Activated CD4-positive, CD25-positive, alpha-beta regulatory T cell treated with anti-CD3 and anti-CD28 coated beads, Interleukin-2, amount 50 U/mL, for 72 hours (primary cell): ENCODE measurements at places on chromosomes 2 and 18.
A peak's percentile ranks its signal among the peaks of the same experiment; 100 is the strongest.

- DNase-seq = no peak
Observed at GRCh38 chr2:240368781-240369331, 66.6 kb upstream of the GPC1 start.

DNA sequence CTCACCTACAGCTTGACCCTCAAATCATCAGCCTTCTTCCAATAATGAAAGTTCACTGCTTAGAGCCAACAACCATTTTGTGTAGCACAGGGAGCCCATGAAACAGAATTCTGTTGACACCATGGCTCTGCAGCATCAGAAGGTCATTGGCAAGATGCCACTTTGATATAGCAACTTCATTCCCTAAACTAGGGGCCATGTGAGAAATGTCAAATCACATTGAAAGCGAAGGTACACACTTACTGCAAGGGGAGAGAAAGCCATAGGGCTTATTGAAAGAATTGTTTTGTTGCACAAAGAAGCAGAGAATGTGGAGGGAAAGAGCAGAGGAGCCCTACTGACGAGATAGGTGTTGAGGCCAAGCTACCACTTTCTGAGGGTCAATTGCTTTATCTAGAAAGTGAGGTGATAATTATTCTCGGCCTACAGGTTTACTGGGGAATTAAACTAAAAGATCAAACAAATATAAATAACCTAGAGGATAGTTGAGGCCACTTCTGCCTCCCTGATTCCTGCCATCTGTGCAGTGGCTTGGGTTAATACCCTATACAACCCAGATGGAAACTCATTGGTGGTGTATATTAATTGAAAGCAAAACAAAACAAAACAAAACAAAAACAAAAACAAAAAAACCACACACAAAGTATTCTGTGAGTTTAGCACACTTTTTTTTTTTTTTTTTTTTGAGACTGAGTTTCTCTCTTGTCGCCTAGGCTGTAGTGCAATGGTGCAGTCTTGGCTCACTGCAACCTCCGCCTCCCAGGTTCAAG lies 5.9 kb upstream of the ABCA12 start:
- DNase-seq = no peak

- DNase-seq = no peak
Observed at GRCh38 chr2:177551989-177552421, 159.4 kb downstream of the AGPS start.

- DNase-seq = peak; percentile 64
Observed at GRCh38 chr2:100610381-100610831, 47.6 kb downstream of the PDCL3 start.

GRCh38 chr2:200220251-200220650 lies 86.2 kb upstream of the SPATS2L start:
- no peak for DNase-seq

- DNase-seq = no peak
Observed at GRCh38 chr2:42908518-42909200, 116.3 kb upstream of the HAAO start.

DNA sequence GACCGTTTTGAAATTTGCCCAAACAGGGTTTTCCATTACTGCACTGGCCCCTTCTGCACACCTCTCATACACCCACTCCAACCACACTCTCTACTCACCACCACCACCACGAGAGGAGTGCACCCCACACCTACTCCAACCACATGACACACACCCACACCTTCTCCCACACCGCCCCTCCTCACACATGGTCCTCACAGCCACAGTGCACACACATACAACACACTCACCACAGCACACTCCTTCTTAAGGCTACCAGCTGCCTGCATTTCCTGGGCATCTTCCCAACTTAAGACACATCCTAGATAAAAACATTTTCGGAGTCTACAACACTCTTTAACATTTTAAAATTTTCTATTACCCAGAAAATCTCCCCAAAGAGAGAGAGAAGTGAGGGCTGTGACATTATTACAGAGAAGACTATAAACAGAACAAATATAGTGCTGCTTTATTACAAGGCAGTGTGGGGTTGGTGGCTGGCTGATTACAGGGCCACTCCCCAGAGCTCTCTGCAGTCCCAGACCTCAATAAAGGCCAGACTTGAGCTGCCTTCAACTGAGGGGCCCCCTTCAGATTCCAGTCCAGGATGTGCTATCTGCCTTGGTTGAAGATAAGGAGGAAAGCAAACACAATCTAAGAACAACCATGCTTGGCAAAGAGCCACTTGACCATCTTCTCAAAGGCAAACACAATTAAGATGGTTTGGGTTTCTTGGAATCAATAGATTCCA lies 36.1 kb downstream of the NHEJ1 start:
- no peak for DNase-seq

DNA sequence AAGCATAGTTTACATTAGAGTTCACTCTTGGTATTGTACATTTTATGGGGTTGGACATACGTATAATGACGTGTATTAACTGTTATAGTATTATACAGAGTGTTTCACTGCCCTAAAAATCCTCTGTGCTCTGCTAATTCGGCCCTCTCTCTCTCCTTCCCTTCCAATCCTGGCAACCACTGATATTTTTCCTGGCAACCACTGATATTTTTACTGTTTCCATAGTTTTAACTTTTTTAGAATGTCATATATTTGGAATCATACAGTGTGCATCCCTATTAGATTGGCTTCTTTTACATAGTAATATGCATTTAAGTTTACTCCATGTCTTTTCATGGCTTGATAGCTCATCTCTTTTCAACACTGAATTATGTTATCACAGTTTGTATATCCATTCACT lies 526.7 kb downstream of the RIT2 start:
- no peak for DNase-seq

DNA sequence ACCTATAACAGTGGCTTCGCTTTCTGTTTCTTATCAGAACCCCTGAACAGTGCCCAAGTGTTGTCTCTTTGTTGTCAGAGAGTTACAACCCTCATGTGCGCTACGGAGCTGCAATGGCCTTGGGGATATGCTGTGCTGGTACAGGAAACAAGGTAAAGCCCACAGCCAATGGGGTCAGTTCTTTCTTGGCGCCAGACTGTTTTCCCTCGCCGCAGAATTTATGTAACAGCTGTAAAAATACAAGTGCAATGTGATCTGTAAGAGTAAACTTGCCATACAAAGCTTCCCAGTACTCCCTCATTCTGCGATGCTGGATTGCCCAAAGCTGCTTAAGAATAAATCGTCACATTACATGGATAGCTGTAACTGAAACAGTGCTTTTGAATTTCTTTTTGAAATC lies 13.9 kb upstream of the HTR2B start:
- DNase-seq = no peak
